ENCODE measurements at places on chromosomes 2 and 18.

DNA sequence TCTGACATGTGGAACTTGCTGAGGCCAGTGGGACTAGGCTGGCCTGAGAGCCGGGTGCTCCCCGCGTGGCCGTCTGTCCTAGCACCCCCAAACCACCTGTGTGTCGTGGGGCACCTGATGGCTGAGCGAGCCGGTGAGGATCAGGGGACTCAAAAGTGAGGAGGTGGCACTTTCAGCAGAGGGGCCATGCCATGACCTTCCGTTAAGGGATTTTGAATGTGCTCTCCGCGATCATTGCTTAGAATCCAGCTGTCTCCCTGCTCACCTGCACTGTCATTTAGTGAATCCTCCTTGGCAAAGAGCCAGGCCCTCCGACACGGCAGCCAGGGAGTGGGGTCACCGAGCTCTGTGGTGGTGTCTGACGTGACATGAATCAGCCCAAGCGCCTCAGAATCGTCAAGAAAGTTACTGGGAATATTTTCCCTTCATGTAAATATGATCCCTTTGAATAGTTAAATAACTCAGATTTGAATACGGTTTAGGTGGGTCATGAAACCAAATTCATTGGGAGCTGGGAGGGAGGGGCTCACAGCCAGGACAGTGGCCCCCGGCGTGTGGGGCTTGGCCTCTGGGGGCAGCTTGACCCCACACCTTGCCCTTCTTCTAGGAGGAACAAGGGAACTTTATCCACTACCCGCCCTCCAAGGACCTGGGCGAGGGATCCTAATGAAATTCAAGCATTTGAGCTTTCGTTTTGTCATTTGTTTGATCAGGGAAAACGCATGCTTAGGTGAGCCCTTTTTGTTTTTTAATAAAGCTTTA lies 9.5 kb downstream of the NFATC1 start:
- DNase-seq, result no peak

DNA sequence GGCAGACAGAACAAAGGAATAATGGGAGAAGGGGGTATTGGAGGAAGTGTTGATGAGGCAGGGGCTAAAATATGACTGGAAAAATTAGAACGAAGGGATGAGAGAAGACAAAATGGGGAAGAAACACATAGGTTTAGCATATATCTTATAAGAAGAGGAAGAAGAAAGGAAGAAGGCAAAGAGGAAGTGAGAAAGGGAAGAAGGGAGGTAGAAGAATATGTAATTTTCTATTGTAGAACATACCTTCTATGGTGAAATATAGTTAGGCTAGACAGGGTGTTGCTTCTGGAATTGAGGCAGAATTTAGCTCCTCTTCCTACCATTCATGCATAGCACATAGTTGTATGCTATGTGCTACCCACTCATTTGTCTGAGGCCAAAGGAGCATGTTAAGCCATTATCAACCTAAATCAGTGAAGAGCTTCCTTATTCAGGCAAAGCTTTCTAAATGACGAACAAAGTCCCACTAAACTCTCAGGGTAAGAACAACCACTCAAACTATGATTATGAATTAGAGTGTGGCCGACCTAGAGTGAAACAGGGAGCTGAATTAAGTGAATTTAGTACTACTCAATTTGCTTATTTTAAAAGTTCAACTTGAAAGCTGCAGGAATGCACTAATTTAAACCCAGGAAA lies 180.9 kb upstream of the GALNT5 start:
- DNase-seq, result no peak

DNA sequence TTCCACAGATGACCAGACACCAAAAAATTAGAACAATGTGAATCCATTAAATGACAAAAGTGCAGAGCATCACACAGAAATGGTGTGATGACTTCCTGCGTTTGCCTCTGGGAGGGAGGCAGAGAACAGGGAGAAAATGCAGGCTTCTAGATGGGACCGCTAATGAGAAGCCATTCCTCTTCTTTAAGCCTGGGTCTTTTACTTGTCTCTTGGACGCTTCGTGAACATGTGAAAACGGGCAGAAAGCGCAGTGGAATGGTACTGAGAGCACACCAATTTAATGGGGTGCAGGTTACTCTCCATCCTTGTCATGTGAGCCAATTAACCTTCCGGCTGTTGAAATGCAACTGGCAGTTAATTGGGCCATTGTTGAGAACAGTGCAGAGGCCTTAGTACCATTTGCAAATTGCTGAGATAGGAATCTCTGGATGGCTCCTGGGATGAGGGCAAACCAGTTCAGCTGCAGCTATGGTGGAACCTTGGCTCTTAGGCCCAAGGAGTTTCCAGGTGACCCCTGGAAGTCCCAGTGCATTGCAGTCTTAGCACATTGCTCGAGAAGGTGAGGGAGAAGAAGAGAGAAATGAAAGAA lies 210.4 kb upstream of the CXCR4 start:
- no peak for DNase-seq

DNA sequence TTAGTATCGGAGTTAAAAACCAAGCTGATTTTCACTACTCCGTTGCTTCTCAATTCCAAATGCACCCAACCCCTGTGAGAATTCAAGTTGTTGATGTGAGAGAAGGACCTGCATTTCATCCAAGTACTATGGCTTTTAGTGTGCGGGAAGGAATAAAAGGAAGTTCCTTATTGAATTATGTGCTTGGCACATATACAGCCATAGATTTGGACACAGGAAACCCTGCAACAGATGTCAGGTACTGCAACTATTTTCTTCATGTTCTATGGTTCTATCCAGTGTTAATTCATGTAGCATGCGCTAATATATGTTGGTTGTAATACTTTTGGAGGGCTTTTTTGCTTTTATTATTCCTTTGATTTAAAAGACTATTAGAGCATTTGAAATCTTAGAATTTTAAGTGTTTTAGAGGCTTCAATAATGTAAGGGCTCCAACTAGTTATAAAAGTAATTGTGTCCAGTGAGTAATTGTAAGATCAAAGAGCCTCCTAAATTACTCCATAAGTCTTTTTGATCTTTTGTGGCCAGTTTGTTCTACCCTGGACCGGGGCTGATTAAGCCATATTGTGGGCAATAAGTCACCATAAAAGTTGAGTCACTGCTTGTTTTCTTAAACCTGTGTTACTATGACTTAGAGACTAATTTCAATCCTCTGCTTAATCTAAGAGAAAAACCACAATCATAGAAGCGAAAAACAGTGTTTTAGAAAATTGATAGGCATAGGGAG lies 22.9 kb downstream of the DSG4 start:
- no peak for DNase-seq

GRCh38 chr2:101770726-101771125 lies 73.2 kb downstream of the MAP4K4 start:
- no peak for DNase-seq

DNA sequence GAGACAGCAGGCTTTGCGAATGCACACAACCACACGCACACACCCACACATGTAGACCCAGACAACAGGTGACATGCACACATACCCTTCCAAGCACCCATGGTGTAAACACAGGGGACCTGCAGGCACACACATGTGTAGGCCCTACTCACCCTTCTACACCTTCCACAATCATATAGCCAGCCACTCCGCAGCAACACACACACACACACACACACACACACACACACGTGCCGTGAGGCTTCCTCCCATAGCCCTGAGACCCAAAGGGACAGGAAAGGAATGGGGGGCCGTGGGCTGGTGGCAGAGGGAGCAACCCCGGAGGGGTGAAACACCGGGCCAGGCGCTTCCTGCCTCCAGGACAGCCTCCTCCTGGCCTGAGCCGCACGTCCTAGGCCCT lies 37.4 kb downstream of the BIN1 start:
- no peak for DNase-seq

DNA sequence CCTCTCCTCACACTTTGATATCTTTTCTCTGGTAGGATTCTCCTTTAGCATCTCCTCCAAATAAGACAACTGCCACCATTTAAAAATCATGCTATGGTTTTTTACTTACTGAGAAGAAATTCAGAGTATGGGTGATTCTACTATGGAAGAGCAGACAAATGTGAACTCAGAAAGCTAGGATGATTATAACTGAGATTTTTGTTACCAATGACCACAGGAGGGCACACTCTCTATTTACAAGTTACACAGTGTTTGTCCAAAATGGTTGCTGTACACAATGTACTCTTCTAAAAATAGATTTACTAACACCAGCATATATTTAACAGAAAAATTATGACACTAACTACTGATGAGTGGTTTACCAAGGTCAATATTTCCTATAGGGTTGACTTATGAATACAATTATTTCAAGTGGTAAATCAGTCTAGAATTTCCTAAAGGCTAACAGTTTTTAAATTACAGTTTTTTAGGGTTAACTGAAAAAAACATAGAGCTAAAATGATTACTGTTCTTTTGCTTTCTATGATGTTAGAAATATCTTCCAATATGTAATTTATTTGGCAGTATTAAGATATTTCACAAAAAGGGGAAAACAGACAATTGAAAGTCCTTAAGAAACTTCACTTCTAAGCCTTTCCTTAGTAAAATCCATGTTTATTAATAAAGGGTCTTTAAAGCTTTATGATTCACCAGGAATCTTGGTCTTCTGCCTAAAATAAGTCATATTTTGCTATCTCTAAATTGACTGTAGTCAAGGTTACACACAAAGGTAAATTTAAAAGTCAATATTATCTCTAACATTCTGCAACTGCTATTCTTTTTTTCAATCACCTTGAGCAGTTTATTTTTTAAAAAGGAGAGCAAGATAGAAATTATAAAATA lies 57.2 kb downstream of the MAP4K3 start:
- DNase-seq, result no peak

- no peak for DNase-seq
These were observed 1784.4 kb downstream of the SUCLG1 start for GRCh38 chr2:82674652-82675051.

DNA sequence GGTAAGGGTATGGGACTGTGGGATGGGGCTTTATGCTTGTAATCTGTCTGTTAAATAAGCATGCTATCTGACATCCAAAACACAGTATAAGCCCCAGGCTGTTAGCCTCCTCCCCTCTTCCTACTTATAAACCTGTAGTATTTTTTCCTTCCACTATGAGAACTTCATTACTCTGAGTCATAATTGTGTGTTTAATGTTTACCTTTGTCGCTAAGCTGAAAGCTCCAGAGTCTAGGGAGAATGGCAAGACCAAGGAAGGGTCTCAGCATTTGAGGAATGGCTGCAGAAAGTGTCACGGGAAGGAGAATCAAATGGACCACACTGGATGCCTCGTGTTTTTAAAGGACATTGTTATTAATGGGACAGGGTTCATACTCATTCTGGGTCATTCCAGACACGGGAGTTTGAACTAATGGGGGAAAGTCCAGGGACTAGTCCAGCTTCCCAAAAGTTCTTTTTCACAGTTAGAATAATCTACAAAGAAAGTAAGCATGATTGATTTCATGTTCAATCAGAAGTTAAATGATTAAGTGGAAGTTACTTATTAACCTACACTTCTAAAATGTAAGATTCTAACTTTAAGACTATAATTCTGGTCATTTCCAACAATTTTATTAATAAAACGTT lies 292.2 kb downstream of the AFF3 start:
- DNase-seq, result peak; percentile 18

DNA sequence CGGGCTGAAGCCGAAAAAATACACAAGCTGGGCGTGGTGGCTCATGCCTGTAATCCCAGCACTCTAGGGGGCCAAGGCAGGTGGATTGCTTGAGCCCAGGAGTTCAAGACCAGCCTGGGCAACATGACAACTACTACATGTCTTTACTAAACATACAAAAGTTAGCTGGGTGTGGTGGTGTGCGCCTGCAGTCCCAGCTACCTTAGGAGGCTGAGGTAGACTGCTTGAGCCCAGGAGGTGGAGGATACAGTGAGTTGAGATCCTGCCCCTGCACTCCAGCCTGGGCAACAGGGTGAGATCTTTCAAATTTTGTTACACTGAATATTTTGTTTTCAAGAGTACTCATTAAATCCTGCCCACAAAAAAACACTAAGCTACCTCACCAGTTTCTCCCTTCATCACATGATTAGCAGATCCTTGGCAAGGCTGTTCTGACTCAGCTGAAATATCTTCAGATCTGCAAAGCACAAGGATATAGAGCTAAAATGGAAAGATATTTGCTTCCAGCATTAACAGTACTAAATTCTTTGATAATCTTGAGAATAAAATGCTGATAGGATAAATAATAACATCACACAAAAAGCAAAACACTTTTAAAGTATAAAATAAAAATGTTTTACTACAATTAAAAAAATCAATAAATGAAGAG lies 28.2 kb upstream of the MCM6 start:
- DNase-seq, result no peak

- DNase-seq, result no peak
These were observed 79.9 kb upstream of the STK39 start for GRCh38 chr2:168327328-168327727.

DNA sequence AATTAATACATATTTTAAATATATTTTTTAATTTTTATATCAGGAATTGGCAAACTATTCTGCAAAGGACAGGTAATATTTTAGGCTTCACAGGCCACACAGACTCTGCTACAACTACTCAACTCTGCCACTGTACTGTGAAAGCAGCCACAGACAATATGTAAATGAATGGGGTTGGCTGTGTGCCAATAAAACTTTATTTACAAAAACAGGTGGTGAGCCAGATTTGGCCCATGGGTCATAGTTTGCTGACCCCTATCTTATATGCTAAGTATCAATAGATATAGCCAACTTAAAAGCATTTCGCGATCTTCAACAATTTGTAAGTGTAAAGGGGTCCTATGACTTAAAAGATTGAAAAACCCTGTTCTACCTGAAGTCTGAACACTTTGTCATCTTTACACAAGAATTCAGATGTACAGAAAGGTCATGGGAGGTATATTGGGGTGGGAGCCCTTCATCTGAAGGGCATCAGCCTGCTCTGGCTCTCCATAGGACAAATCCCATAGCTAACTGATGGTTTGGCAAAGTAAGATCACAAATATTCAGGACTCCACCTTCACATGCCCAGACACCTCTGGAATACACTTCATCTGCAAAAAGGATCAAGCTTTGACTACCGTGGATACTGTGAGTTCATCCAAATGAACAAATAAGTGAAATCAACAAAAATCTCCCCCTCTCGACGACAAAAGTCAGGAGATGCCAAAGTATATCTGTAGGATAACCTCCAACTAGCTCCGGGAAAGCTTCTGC lies 65.9 kb downstream of the C1D start:
- DNase-seq, result no peak

GRCh38 chr2:46836295-46837111 lies 79.1 kb downstream of the MCFD2 start:
- DNase-seq, result no peak

DNA sequence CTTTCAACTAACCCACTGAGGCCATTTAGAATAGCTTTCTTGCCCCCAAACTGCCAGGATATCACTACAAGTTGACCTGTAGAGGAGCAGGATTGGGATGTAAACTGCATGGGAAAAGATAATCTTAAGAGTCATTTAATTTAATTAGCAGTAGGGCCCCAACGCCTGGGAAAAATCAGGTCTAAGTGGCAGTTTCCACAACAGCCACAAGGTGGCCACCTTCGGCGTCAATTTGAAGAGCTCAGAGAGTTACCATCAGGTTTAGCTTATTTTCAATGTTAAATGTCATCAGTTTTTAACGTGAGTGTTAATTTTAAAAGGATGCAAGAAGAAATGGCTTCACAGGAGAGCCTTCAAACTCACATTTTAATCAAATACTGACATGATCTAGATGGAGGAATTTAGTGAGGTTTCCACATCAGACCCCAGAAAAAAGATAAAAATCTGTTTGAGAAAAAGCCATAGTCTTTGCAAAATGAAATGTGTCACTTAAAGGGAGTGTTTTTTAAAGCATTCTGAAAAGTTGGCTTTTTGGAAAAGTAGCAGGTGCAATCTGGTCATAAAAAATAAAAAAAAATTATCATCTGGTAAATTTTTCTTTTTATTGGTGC lies 77.3 kb upstream of the UPP2 start:
- no peak for DNase-seq
